ENCODE measurements at places on chromosomes 6 and 20.

DNA sequence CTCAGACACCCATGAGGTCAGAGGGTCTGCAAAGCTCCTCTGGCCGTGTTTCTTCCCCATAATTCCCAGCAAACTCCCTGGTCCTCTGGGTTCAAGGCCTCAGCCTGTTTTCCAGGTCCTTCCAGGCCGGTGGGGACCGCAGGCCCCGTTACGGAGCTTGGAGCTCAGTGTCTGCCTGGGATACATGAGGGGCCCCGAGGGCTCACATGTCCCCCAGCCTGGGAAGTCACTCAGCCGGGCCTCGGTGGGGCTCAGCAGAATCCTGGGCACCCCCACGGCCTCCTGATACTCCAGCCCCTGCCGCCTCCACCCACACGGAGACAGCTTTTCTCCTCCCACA, 3.4 kb upstream of the SULF2 start:
- DNase-seq, result no peak

- no peak for DNase-seq
These were observed 35.5 kb upstream of the ZFAND3 start for GRCh38 chr6:37783856-37784584.

- DNase-seq, result no peak
These were observed 2.2 kb upstream of the BFSP1 start for GRCh38 chr20:17533396-17533795.

GRCh38 chr6:43849844-43850243, 79.8 kb downstream of the VEGFA start:
- no peak for DNase-seq

GRCh38 chr20:1871807-1872458, 23.3 kb upstream of the SIRPA start:
- no peak for DNase-seq

DNA sequence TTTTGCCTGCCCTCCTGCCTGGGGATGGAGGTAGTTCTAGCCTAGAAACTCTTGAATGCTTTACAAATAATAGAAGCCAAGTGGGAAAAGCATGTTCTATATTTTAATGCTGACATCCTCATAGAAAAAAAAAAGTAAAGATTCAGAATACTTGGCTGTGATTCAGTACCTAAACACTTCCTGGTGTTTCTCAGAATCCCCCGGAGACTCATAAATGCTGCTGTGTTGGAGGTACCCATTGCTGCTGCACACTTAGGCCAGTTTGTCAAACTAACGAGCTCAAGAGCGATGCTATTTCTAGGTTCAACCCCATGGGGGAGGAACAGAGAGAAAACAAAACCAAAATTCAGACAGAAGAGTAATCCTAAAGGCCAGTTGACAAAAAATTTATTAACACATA, 38.8 kb upstream of the ZFP64 start:
- DNase-seq, result no peak

DNA sequence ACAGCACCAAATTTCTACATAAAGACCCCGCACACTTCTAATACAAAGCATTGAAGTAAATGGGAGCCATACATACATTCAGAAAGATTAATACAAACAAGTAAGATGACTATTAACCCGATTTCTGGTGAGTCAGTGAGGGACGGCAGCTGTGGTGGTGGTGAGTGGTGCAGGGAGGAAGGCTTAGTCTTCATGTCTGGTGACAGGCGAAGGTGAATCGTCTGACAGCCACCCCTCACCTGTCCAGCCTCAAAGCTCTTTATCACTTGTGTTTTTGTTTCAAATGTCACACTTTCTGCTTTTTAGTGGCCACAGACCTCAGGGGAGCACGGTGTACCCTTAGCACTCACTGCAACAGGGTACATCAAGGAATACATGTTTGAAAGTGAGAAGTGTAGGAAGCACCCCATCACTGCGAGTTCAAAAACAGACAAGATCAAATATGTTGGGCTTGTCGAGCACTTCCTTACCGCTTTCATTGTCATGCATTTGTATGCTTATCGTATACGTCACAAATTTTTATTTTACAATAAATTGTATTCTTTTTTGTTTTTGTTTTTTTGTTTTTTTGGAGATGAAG, 63.5 kb downstream of the IRF4 start:
- no peak for DNase-seq

DNA sequence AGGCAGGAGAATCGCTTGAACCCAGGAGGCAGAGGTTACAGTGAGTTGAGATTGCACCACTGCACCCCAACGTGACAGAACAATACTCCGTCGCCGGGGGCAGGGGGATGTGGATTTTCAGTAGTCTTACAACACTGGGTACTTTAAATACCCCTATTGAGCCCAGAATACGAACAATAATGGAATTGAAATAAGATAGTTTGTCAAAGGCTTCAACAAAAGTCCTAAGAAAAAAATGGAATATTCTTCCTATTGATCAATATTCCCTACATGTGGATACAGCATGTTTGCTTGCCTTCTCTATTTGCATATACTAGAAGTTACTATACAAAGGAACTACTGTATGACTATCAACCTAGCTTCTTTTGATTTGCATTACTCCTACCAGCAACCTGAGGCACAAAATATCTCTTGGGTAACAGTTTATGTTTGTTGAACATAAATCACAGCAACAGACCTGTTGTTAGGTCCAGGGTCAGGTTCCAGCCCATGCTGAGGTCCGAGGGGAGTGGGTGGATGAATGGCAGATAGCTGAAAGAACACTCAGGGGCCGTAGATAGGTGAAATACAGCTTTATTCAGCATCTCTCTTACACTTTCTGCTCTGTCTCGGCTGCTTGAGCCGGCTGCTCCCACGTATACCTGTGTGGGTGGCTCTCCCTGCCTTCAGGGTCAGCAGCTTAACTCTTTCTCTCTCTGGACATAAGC, 23.8 kb downstream of the MAN1A1 start:
- no peak for DNase-seq

DNA sequence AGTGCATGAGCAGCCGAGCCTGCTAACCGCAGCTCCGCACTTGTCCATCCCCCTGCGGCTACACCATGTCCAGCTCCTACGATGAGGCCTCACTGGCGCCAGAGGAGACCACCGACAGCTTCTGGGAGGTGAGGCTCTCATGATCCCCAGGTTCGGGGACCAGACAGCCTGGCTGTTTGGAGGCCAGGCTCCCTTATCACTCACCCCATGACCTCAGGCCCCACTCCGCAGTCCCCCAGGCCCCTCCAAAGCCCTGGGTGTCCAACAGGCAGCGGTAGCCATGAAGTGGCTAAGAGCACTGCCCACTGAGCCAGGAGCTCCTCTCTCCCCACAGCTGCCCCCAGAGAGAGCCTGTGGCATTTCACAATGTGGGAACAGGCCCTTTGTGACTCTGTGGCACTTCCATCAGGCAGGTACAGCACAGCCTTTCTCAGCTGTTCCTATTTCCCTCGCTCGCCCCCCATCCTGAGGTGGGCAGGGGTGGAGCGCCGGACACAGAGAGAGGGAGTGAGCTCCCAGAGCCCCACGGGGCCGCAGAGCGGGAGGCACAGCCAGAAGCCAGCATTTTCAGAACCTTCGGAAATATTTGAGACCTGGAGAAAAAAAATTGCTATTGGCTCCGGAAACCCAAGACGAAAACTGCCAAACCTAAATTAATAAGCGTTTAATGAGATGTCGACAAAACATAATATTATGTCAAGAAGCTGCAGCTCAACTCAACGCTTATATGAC, 29.7 kb downstream of the SPDEF start:
- no peak for DNase-seq

DNA sequence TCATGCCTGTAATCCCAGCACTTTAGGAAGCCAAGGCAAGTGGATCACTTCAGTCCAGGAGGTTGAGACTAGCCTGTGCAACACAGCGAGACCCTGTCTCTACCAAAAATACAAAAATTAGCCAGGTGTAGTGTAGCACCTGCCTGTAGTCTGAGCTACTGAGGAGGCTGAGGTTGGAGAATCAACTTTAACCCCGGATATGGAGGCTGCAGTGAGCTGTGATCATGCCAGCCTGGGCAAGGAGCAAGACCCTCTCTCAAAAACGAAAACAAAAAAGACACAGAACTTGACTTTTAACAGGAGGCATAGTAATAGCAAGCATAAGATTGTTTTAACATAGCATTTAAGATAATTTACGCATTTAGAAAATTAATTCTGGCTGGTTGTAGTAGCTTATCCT, 32.5 kb downstream of the MYB start:
- DNase-seq, result no peak

Data from NCI-H2081 treated with DMSO at 0.1 percent for 48 hours (cell line).